ENCODE measurements at places on chromosomes 2 and 18. TPM values are rescaled to one million over a fixed set of nuclear protein-coding genes. Genes with fewer than 3 reads are reported as not detected.

GBX2 gene
- not detected for polyA plus RNA-seq

GAD1 gene
- not detected for polyA plus RNA-seq

ZSCAN30 gene
- 5.5 TPM for polyA plus RNA-seq

LRRTM1 gene
- polyA plus RNA-seq = not detected

C1GALT1C1L gene
- polyA plus RNA-seq = not detected

NMUR1 gene
- not detected for polyA plus RNA-seq

TACR1 gene
- not detected for polyA plus RNA-seq

RGPD8 gene
- polyA plus RNA-seq = 3.6 TPM

HAAO gene
- polyA plus RNA-seq = not detected

DSG3 gene
- polyA plus RNA-seq = not detected

MOCOS gene
- polyA plus RNA-seq = not detected

FBXO41 gene
- 1.5 TPM for polyA plus RNA-seq

NOL4 gene
- polyA plus RNA-seq = not detected

GALNT5 gene
- not detected for polyA plus RNA-seq

SRD5A2 gene
- not detected for polyA plus RNA-seq

UPP2 gene
- not detected for polyA plus RNA-seq

C2orf92 gene
- polyA plus RNA-seq = 1.1 TPM

GPAT2 gene
- polyA plus RNA-seq = 0.34 TPM

PLCL1 gene
- 13.1 TPM for polyA plus RNA-seq

SCN3A gene
- polyA plus RNA-seq = not detected

UCN gene
- polyA plus RNA-seq = 0.81 TPM
